Stimulated activated CD4-positive, alpha-beta T cell treated with anti-CD3 and anti-CD28 coated beads, TNF-alpha, amount 100 ng/mL, for 48 hours (primary cell): ENCODE measurements at places on chromosomes 7 and 10.

GRCh38 chr7:139427788-139428187 is 55.7 kb downstream of the KLRG2 start:
- no peak for DNase-seq

DNA sequence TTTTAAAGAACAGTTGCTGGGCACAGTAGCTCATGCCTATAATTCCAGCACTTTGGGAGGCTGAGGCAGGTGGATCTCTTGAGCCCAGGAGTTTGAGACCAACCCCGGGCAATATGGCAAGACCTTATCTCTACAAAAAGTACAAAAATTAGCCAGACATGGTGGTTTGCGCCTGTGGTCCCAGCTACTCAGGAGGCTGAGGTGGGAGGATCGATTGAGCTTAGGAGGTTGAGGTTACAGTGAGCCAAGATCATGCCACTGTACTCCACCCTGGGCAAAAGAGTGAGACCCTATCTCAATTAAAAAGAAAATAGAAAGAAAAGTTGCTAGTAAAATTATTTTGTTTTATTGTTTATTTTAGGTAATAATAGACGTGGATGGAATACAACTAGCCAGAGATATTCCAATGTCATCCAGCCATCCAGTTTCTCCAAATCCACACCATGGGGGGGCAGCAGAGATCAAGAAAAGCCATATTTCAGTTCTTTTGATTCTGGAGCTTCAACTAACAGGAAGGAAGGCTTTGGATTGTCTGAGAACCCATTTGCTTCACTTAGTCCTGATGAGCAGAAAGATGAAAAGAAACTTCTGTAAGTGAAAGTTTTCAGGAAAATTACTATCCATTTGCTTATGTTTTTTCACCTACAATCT is 3.0 kb downstream of the NUP42 start:
- no peak for DNase-seq

DNA sequence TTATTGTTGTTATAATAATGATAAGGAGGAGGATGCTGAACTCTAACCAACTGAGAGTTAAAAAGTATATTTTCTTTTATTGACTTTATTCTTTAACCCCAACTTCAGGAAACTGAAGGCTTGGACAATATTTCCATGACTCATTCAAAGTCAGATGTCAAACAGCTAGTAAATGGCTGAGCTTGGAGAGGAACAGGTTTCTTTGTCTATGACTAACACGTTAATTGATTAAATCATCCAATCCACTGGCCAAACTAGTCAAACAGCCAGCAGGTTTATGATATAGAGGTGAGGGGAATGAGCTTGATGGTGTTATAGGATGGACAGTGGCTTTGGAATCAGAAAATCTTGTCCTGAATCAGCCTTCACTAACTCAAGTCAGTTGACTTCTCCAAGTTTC is 119.1 kb upstream of the WDR11 start:
- no peak for DNase-seq

GRCh38 chr7:156334636-156335035 is 305.9 kb upstream of the RNF32 start:
- DNase-seq, result no peak

DNA sequence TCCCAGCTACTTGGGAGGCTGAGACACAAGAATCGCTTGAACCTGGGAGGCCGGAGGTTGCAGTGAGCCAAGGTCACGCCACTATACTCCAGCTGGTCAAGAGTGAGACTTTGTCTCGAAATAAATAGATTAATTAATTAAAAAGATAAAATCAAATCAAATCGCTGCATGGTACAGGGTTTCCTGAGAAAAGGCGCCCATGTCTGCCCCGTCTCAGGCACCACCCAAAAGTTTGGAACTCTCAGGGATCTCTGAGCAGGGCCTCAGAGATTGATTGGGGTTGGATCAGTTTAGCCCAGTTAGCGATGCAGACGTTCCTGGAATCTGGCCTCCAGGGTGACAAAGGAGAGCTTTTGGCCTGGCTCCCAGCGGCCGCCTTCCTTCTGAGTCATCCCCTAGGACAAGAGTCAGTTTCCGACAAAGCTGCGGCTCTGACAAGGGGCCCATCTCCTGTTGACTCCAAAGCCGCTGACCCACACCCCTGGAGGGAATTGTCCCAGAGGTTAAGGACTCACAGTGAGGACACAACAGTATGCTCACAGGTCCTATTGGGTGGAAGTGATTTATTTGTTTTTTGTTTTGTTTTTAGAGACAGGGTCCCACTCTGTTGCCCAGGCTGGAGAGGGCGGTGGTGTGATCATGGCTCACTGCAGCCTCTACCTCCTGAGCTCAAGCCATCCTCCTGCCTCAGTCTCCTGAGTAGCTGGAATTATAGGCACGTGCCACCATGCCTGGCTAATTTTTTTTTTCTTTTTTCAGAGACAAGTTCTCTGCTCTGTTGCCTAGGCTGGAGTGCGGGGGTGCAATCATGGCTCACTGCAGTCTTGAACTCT is 6.8 kb downstream of the ORAI2 start:
- DNase-seq, result no peak

DNA sequence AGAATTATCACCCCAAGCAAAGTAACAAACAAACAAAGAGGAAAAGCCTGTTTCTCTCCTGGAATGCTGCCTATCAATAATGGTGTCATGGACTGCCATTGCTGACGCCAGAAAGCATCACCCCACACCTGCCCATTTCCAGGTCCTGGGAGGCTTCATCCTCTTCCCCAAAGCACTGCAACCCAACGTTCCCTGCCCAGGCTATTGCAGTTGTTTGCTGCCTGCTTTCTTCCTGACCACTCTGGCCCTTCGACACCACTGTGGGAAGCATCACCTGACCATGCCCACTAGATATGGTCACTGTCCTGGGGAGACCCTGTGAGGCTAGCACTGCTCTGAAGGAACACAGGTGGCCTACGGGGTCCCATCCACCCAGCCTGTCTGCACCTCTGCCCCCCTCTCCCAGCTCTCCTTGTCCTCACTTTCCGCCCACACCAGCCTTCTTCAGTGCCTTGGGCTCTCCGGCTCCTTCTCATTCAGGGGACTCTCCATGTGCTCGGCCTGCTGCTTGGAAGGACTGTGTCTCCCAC is 439.6 kb downstream of the GLRX3 start:
- DNase-seq, result no peak

- DNase-seq, result no peak
Observed at GRCh38 chr7:155255621-155256020, 42.1 kb upstream of the INSIG1 start.

- DNase-seq, result no peak
Observed at GRCh38 chr7:101862280-101863220, 45.1 kb downstream of the CUX1 start.

- DNase-seq, result no peak
Observed at GRCh38 chr7:4715410-4715776, 33.3 kb downstream of the FOXK1 start.

- DNase-seq, result no peak
Observed at GRCh38 chr7:77570330-77571011, 33.4 kb downstream of the PTPN12 start.

DNA sequence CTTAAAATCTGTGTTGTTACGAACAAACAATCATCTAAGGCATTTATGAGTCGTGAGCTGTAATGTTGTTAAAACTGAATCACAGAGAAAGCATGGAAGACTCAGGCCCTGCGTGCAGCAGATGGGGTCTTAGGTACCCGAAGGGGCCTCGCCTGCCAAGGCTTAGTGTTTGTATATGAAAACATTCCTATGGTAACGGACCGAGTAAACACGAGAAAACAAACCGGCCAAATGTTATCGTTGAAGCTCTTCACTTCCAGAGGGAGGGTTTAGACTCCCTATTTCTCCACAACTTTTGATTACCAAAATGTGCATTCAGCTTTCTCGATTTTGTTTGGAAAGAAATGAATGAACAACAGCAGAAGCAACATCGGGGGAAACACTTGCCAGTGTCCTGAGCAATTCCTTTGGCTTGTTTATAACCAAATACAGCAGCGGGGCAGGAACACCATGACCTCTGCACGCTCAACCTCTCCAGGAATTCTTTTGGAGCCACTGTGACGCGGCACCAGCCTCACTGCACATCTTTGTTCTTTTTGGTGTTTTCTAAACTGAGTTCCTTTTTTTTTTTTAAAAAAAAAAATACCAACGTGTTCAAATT is 121.6 kb upstream of the KLF6 start:
- DNase-seq, result no peak

DNA sequence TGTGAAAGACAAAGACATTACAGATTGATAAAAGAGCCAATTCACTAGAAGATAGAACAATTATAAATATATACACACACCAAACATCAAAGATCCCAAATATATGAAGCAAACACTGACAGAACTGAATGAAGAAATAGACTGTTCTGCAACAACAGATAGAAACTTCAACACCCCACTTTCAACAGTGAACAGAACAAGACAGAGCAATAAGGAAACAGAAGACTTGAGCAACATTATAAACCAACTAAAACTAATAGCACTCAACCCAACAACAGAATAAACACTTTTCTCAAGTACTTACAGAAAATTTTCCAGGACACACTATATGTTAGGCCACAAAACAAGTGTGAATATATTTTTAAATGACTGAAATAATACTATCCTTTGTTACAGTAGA is 10.9 kb downstream of the CDCA7L start:
- DNase-seq, result no peak

DNA sequence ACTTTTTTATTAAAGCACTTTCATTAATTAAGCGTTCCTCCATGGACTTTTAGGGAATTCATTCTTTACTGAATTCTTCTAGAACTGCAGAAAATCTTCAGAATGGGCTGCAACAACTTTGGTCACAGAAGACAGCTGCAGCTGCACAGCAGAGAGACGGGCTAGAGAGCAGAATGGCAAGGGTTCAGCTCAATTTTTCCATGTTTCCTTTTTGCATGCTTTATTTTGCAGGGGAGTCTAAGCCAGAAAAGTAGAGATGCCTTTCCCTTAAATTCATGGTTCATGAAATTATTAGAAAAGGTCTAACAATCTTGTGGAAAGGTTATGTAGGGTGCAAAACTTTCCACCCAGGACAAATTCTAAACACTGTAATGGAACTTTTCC is 15.4 kb upstream of the ANKRD1 start:
- DNase-seq, result no peak

DNA sequence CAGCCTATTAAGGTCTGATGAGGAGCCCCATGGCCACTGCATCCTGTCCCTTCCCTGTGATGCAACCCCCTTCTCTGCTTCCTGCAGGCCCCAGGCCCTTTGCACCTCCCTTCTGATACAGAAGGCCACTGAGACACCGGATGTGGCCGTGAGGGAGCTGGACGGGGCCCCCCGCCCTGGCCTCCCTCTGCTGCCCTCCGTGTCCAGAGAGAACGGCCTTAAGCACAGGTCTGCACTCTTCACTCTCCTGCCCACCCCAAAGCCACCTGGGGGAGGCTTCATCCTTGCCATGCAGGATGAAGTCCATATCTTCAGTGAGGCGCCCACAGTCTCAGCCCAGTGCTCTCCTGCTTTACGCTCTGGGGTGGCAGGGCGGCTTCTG is 86.9 kb upstream of the GNA12 start:
- DNase-seq, result no peak

GRCh38 chr10:48767373-48768143 is 82.9 kb downstream of the WDFY4 start:
- no peak for DNase-seq

- no peak for DNase-seq
Observed at GRCh38 chr7:72152161-72153131, 259.7 kb downstream of the CALN1 start.

GRCh38 chr10:69573056-69573806 is at the start of gene NEUROG3:
Gene NEUROG3 (minus strand): TSS chr10:69573422. CDS start chr10:69573043, 379 bp downstream.
- DNase-seq, result no peak

DNA sequence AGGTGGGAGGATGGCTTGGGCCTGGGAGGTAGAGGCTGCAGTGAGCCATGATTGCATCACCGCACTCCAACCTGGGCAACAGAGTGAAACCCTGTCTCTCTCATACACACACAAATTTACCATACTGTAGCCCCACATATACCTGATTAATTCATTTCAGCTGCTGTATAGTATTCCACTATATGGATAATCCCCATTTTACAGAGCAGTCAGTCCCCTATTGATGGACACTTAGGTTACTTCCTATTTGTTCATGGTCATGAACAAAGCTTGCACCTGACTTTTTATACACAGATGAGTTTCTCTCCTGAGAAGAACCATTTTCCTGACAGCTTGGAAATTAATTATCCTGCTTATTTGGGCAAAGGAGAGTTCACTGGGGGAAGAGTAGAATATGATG is 59.2 kb downstream of the EMX2 start:
- DNase-seq, result no peak

DNA sequence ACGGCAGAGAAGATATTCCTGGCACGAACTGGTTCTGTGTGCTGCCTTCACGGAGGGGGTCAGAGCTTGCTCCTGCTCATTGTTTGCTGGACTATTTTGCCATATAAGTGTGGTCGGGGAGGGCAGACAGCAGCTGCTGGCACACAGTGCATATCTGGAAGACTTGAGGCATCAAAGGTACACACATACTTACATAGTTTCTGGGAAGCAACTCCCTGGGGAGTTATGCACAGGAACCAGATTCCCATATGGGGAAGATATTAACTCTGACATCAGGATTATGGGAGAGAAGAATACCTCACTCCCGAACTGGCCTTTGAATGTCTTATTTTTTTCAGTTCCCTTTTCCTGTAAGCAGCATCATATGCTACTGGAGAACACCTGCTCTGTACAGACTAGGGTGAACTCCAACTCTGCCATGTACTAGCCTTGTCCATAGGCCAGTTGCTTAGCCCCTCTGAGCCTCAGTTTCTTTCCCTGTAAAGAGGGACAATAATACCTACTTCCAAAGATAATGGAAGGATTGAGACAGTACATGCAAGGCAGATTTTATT is 41.5 kb downstream of the LGI1 start:
- no peak for DNase-seq

- no peak for DNase-seq
Observed at GRCh38 chr10:19518109-19518508, 298.1 kb upstream of the PLXDC2 start.

- no peak for DNase-seq
Observed at GRCh38 chr7:129951226-129952085, 1.3 kb downstream of the UBE2H start.
